ENCODE measurements at places on chromosomes 11 and 22.

GRCh38 chr22:30245985-30246813, at the start of gene LIF:
Gene LIF (minus strand): TSS chr22:30246759. CDS start chr22:30246695, 64 bp downstream.
- DNase-seq, result no peak

- DNase-seq, result no peak
Measured at GRCh38 chr11:9076046-9076445, 15.4 kb downstream of the SCUBE2 start.

DNA sequence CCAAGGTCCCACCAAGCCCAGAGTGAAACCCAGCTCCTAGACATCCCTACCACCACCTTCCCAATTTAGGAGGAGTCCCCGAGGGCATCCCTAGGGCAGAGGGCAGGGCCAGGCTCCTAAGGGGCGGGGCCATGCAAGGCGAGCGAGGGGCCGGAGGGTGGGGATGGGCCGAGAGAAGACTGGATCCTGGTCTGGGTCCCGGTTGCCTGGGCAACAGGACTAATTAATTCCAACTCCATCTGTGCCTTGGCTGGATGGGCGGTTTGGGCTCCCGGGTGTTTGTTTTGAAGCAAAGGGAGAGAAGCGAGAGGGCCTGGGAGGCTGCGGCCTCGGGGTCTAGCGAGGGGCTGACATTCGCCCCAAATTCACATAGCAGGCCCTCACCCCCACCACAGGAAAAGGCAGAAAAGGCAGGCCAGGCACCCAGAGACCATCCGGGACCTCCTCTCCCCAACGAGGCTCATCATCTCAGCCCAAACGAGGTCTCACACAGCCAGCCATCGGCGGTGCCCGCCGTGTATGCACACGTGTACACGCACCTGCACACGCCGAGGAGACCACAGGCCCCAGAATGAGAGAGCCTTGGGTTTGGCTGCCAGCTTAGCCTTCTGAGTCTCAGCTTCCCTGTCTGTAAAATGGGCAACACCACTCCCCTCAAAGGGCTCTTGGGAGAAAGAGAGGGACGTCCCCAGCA, 23.9 kb downstream of the ELFN2 start:
- no peak for DNase-seq

DNA sequence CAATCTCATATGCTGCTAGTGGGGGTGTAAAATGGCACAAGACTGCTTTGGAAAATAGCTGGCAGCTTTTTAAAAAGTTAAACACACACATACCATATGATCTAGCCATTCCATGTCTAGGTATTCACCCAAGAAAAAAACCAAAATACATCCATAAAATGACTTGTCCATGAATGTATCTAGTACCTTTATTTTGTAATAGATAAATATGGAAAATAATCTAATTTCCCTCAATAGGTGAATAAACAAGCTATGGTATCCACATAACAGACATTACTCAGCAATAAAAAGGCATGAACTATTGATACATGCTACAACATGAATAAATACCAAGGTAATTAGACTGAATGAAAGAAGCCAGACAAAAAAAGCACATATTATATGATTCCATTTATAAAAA, 22.9 kb downstream of the RNF141 start:
- no peak for DNase-seq

DNA sequence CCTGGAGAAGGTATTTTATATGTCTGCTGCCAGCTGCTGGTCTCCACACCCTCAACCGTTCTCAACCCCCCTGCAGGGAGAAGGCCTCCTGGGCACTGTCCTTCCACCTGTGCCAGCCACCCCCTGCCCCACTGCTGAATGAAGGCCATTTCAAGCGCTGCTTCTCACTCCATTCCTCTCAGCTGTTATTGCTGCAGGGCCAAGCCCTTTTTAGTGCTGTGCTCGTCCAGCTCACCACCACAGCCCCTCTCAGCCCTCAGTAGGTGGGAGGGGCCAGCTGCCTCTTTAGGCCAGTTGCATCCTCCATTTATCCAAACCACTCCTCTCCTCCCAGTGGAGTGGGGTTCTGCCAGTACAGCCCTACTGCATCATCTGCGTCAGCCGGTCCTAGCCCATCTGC, 1.8 kb upstream of the WBP2NL start:
- DNase-seq, result no peak

All from urothelium cell line (cell line).